ENCODE measurements at places on chromosomes 4 and X.

GRCh38 chr4:169050881-169051760, 41.1 kb upstream of the CBR4 start:
- ATAC-seq: no peak

GRCh38 chr4:84796394-84796793, 170.1 kb downstream of the WDFY3 start:
- no peak for ATAC-seq

DNA sequence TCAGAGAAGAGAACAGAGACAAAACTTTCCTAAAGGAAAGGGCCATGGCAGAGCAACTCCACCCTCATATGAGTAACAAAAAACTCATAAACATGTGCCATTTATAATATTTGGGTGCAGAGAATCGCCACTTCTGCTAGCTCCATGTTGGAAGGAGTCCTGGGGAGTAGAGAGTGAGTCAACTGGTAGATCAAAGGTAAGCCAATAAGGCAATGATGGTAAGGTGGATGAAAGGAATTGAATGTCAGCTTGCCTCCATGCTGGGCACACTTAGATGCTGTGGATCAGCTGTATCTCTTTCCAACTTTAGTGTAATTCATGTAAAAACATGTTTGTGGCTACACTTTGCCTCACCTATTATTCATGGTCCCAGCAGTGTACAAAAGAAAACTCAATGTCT, 4.7 kb downstream of the QRFPR start:
- ATAC-seq: no peak

- ATAC-seq: no peak
These were observed 74.5 kb downstream of the RFC1 start for GRCh38 chr4:39291686-39292085.

DNA sequence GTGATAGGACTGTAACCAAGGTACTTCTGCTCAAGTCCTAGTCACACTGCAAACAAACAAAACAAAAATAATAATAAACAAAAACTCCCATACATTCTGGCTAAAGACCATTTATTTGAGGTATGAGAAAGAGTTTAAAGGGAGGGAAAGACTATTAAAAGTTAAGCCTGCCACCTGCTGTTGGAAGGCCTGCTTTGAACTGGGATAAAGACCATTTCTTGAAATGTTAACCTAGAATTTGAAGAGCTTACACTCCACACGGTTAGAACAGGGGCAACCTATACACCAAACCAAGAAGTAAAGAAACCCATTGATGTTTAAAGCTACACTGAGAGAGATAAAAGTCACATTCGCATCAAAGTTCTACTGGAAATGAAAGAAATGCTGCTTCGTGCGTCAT, 548.7 kb upstream of the DIPK2B start:
- ATAC-seq: no peak

DNA sequence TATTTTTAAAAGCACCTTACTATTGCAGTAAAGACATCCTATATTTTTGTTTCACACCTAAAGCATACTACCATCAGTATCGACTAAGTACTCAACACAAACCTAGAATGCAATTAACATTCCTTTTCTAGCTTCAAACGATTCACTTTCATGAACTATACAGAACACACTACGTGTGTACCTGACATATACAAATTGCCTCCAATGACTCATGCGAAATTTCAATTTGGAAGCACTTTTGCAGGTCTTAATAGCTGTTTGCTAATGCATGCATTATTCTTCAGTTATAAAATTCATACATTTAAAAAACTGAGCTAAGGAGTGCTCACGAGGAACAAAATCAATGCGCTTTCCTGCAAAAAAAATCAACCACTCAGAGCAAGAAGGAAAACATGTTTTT, 19.7 kb upstream of the GPM6B start:
- ATAC-seq: no peak

- no peak for ATAC-seq
These were observed 116.3 kb downstream of the SHROOM4 start for GRCh38 chrX:50697691-50698090.

DNA sequence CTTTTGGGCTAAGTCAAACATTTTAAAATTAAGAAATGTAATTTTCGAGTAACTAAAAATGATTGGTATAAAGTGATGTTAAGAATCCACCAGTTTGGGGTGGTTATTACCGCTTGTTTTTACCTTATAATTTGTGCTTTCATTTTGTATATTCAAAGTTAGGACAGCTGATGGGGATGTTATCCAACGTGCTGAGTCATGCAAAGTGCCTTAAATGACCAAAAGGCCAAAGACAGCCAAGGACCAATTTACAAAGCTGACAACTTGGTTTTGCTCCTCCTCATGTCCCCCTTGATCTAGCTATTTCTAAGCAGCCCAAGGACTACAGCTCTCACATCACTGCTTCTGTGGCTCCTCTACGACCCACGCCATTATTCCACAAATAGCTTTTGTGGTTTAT, 181.4 kb upstream of the PCDH7 start:
- ATAC-seq: no peak
